ENCODE measurements at places on chromosomes 1 and 21.

- no peak for DNase-seq
Measured at GRCh38 chr1:205715628-205716027, 34.4 kb downstream of the NUCKS1 start.

DNA sequence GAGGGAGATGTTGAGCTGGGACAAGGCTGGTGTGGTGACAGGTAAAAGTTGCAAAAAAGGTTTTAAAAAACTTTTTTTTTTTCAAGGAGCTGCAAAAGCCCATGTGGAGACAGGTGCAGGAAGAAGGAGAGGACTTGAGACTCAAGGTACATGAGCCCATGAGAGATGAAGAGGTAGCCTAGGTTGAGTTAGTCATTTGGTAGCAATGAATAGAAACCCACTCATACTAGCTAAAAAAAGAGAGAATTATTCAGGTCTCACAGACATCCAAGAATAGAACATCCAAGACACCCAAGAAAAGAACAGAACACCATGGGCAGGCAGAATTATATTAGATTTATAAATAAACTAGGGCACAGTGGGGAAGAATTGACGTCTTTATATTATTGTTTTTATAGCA is 65.1 kb downstream of the PCP4 start:
- DNase-seq = no peak

DNA sequence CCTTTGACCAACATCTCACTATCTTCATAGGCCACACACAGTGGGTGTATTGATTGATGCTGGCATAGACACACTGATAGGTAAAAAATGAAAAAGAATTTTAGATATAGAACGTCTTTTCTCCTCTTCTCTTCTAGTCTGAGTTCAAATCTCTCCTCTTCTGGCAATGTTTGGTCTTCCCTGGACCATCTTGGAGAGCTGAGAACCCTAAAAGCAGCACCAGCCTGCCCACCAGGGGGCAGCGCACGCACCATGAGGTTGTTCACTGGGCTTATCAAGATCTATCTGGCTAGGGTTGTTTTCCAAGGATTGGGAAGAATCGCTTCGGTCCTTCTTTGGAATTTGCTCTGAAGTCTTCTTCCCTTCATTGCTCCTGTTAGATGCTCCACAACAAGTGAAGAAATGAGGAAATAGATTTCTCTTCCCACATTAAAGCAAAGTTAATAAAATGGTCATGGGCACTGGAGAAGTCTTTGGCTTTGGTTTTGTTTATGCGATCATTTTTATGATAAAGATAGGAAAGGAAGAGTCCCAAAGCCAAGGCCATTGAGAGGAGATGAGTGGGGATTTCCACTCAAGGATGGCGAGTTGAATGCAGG is 104.0 kb upstream of the OLIG2 start:
- DNase-seq = peak; percentile 45

GRCh38 chr1:18554597-18554996 is 73.9 kb downstream of the KLHDC7A start:
- no peak for DNase-seq

DNA sequence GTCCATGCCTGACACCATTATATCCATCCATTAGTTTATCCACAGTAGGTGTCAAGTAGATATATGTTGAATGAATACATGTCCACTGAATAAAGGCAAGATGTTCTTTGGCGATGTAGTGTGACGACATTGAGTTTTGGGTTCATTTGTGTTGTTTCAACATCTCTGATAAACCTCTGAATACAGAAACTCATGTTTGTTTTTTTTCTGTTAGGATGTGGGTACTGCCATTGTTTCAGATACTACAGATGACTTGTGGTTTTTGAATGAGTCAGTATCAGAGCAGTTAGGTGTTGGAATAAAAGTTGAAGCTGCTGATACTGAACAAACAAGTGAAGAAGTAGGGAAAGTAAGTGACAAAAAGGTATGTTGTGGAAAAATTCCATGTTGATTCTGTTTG is 28.1 kb downstream of the MDM4 start:
- no peak for DNase-seq

DNA sequence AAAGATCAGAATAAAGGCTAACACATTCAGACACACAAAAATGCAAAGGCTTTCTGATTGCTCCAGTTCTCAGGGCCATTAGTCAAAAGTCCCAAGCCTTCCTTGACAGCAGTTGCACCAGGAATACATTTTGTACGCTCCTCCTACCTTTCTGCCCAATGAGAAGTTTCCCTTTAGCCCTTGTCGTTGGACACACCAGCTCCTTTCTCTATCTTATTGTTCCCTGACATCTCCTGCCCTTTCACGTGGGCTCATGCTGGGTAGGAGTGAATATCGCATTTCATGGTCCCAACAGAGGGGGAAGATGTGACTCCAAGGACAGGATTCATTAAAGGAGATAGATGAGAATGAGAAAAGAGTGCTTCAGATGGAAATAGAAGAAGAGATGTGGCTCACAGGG is 33.5 kb upstream of the IFI16 start:
- DNase-seq = no peak

GRCh38 chr1:65114322-65114721 is 33.7 kb upstream of the AK4 start:
- DNase-seq = no peak

- DNase-seq = no peak
Measured at GRCh38 chr1:197761654-197762053, 13.6 kb downstream of the DENND1B start.

GRCh38 chr1:114302821-114303220 is 149.2 kb upstream of the SYT6 start:
- DNase-seq = no peak

DNA sequence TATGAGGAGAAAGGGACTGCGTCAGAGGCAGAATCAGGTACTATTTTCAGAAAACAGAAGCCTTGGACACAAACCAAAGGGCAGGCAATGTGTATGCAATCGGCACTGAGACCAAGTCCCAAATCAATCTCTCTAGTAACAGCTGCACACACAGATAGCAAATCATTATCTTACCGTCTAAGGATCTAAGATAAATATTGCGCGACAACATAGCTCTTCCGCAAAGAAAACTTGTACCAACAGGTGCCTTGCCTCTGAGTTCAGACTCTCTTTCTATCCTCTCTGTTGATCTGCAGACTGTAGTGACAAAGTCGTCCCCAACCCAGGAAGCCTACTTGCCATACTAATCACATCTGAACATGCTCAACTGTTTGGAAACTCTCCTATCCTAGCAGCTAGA is 22.6 kb upstream of the SAMD13 start:
- DNase-seq = no peak

DNA sequence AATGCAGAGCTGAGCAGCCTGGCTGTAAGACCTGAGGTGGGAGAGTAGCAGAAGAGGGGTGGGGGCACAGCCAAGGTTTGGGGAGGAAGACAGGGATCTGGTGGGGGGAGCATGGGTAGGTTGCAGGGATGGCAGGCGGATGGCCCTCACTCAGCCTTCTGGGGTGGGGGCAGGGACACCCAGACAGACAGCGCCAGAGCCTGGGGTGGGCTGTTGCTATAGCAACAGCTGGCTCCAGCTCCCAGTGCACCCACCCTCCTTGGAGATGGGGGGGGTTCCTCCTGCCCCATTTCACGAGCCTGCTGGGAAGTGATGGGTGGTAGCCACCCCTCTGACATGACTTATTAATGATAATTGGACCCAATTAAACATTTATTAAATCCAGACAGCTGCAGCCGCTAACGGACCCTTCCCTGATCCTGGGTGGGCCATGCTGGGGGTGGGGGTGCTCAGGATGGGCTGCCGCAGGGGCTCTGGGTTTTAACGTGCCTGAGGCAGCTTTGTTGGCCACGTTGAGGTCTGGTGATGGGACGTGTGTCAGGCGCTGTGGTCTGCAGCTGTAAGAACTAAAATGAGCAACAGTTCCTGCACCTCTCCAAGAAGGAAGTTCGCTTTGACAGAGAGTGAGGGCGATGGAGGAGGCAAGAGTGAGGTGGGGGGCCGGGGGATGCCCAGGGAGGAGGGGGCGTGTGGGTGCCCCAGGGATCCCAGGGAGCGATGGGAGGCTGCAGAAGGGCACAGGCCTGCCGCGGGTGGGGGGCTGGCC is 19.4 kb downstream of the AGRN start:
- no peak for DNase-seq

- DNase-seq = no peak
Measured at GRCh38 chr1:165875171-165875570, 47.8 kb downstream of the UCK2 start.

GRCh38 chr1:117665556-117666270 is 59.9 kb downstream of the TENT5C start:
- DNase-seq = no peak

GRCh38 chr1:158087320-158087927 is 93.3 kb upstream of the CD1D start:
- peak; percentile 10 for DNase-seq

GRCh38 chr1:84300501-84300900 is 1.0 kb upstream of the SAMD13 start:
- no peak for DNase-seq

GRCh38 chr1:203373002-203373401 is 22.1 kb upstream of the FMOD start:
- no peak for DNase-seq

DNA sequence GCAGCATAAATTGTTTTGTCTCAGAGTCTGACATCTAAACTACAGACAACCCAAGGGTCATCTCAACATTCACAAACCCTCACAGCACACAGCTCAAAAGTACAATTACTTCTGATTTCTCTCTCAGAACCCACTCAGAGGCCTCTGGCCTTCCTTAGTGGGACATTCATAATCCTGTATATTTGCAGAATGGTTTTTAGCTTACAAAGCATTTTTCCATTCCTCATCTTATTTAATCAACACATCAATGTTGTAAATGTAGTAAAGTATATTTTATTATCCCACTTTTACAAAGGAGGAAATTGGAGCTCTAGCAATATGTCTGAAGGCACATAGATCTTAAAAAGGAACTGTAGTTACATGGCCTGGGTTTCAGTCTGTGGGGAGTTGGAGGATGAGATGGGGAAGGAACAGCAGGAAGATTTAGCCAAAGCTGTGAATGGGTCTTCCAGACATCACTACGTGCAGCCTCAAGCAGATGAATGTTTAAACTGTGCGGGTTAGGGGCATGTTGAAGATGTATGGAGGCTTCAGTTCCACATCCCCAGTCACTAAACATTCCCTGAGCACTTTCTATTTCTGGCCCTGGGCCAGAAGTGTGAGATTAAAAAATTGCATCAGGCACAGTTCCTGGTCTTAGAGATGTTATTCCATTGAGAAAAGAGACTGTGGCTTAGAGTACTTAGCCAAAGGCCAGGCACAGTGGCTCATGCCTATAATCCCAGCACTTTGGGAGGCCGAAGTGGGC is 13.3 kb downstream of the AKNAD1 start:
- DNase-seq = no peak

- no peak for DNase-seq
Measured at GRCh38 chr21:46662367-46662654, 26.8 kb downstream of the PRMT2 start.

DNA sequence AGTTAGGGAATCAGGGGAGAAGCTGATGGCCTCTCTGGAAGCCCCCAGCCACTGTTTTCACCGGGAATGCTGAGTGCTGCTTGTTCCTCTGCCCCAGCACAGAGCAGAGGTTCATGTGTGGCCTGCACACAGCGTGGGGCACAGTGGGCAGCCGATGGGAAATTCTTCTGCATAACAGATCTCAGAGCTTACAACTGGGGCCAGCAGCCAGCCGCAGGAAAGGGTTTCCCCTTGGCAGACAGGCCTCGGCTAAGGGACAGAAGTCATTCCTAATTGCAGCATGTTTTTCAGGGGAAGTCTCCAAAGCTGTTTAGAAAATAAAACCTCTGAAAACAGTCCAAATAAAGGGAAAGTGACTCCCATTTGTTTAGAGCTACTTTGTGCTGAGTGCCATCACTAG is 22.6 kb downstream of the HMGB4 start:
- DNase-seq = no peak

DNA sequence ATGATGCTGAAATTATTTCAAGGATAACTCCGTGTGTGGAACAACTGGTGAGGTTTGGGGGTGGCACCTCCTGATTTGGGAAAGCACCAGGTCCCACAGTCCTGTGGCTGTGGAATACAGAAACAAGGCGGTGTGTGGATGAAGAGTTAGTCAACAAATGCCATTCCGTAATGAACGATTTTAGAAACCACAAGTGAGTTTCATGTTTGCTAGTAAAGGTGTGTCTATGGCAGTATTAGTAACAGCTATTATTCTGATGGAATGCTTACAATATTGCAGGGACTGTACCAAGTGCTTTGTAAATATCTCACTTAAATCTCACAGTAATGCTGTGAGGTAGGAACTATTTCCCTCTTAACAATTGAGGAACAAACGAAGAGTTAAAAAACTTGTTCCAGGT is 53.8 kb downstream of the B3GALNT2 start:
- no peak for DNase-seq

GRCh38 chr1:52842643-52843310 is at the start of gene ZYG11A:
ZYG11A (plus strand) TSS chr1:52842760; CDS start chr1:52842884, 124 bp downstream.
- peak; percentile 65 for DNase-seq

GRCh38 chr1:170664828-170665612 is 1.1 kb downstream of the PRRX1 start:
- DNase-seq = no peak

DNA sequence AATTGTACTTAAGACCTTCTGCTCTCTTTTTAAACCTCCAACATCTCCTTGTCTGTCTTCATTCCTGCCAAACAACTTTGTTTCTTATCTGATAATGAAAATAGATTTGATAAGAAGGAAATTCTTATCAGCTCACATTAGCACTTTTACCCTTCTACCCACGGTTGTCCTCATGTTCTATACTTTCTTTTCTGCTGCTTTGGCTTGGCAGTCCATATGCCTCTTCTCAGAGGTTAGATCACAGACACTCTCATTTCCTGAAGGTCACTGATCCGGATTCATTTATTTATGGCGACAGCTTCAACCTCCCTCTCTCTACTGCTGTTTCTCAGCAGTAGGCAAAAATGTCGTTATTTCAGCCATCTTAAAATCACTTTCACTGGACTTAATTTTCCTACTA is 2015.8 kb downstream of the NCAM2 start:
- no peak for DNase-seq

- no peak for DNase-seq
Measured at GRCh38 chr1:39164256-39164655, 40.2 kb upstream of the MACF1 start.

DNA sequence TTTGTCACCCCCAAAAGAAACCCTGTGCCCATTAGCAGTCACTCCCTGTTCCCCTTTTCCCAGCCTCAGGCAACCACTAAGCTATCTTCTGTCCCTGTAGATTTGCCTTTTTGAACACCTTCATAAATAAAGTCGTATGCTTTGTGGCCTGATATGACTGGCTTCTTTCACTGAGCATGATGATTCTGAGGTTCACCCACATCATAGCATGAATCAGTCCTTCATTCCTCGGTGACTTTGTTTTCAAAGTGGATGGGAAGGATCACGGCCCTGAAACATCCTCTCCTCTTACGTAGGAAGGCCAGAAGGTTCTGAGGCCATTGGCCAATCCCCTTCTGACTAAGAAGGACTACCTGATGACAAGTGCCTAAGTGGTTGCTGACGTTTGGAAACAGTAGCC is 39.1 kb downstream of the NIPAL3 start:
- DNase-seq = no peak

- no peak for DNase-seq
Measured at GRCh38 chr1:160504651-160505050, 18.4 kb downstream of the SLAMF6 start.
